ENCODE measurements at places on chromosomes 16 and 17.

- no peak for DNase-seq
These were observed 82.9 kb downstream of the ZNF778 start for GRCh38 chr16:89300311-89300975.

DNA sequence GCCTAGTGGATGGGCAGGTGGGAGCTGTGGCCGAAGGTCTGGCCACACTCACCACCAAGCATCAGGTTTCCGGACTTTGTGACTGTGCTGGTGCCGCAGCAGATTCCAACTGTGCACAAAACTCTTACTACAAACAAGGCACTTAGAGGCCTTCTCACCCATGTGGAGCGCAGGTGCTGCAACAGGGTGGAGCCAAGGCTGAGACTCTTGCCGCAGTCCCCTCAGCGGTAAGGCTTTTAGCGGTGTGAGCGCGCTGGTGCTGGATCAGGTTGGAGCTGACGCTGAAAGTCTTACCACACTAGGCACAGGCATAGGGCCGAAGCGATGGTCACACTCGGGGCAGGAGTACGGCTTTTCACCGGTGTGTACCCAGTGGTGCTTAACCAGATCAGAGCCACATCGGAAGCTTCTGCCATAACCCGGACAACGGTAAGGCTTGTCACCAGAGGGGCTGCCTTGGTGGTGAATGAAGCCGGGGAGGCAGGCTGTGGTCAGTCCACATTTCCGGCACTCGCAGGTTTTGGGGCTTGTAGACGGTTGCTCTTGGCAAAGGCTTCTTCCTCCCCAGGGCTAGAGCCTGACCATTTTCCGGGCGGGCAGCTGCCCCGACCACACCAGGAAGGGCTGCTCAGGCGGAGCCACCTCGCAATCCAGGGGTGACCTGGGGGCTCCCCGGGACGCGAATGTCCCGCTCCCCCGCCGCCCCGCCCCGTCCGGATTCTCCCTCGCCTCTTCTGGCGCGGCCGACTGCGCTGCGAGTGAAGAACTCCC, 1.0 kb upstream of the ARMC5 start:
- no peak for DNase-seq

- DNase-seq: no peak
These were observed 64.9 kb downstream of the SPACA3 start for GRCh38 chr17:33056399-33057146.

DNA sequence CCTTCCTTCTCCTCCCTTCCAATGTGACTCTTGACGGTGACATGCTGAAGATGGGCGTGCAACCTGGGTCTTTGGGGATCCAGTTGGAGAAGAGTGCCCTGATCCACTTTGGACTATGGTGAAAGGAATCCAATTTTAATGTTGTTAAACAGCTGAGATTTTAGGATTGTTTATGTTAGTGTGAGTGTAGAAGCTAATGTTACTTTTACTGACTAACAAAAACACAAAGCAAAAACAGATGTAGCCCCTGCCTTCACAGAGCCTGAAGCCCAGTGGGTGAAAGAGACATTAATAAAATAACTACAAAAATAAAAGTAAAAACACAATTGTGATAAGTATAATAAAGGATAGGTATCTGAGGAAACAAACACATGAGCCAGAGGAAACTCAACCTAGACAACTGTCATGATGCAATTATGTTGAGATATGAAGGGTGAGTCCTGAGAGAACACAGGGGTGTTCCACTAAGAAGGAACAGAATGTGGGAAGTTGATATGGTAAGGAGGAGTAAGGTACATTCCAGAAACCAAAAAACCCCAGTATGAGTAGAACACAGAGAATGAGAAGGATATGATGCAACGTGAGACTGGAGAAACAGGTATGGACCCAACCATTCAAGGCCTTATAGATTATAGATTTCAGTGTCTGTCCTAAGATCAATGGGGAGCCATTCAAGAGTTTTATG, 115.1 kb upstream of the PMFBP1 start:
- no peak for DNase-seq

DNA sequence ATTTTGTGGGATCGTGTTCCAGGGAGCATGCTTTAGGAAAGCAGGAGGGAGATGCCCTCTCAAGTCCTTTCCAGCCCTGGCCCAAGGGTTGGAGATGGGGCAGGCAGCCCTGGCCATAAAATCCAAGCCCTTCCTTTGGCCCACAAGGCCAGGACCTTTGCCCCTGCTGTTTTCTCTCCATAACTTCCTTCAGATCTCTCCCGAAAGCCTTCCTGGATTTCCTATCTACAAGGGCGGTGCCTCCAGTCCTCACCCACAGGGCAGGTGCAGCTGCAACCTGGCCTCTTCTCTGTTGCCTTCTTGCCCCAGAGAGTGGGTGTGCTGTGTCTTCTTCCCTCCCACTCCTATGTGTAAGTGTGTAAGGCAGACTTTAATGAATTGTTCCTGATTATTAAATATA, 8.5 kb upstream of the PDP2 start:
- no peak for DNase-seq

All from HS-5 (cell line).